Peyer's patch (tissue), 4 donors: ENCODE measurements at places on chromosomes 13 and 19.

DNA sequence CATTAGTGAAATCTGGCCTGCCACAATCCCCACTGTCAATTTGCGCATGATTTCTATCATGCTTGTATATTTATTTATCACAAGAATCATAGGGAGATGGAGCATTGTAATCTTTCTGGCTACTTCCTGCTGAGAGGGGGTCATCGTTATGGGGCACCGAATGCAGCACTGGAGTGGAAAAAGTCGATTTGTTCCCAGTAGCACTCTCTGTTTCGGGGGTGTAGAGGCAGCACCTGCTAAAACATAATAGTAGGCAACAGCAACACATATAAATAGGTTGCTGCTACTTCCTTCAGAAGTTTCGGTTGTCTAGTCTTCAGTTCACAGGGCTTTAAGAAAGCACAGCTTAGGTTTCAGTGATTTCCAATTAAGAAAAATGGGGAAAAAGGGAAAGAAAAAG, 23.4 kb upstream of the CEACAM21 start:
- peak; percentile 78 for DNase-seq

GRCh38 chr13:93726173-93726957, 499.8 kb downstream of the GPC6 start:
- no peak for DNase-seq

DNA sequence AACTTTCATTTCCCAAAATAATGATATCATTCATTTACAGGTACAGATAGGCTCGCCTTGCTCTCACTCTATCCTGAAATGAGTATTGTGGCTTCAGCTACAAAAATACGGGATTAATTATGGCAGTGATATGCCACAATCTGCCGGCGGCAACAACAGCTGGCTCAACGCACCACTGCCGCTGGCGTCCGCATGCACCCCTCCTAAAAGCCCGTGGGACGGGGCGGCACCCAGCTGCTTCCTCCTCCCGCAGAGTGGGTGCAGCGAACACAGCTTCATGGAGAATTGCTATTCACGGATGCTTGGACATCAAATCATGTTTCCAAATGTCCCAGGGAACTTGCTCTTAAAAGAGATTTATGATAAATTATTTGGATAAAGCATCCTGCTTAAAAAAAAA, 266.8 kb downstream of the TEX29 start:
- DNase-seq: no peak

DNA sequence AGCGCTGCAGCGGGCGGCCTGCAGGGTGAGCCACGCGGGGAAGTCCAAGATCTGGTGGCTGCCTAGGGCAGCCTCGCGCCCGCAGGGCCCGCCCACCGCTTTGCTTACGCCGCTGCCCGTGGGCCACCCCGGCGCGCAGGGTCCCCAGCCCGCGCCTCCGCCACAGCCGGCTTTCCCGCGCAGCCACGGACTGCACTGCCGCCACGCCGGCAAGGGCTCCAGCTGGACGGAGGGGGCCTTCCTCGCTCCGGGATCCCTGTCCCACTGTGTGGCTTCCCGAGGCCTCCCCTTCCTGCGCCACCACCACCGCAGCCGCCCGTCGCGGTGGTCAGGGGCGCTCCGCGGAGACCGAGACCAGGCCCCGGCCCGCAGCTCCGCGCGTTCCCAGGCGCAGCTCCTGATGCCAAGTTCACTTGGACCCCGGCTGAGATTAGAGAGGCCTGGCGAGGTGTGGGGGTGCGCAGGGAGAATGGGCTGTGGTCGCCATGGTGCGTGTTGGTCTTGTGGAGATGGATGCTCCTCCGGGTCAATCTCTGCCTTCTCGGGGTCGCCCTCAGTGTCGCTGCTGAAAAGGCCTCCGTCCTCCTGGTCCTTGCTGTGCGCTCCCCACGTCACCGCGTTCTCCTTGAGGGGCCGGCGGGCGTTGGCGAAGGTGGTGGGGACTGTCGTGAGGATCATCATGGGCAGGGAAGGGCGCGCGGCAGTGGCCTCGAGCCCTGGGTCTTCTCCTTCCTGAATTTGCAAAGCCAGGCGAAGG, 17.9 kb upstream of the RNF17 start:
- no peak for DNase-seq

- DNase-seq: no peak
These were observed 64.4 kb downstream of the LMO7 start for GRCh38 chr13:75700552-75700951.

- DNase-seq: no peak
These were observed 47.1 kb downstream of the DCLK1 start for GRCh38 chr13:36084131-36084530.

- no peak for DNase-seq
These were observed 3.8 kb upstream of the MAP2K7 start for GRCh38 chr19:7899751-7900378.

DNA sequence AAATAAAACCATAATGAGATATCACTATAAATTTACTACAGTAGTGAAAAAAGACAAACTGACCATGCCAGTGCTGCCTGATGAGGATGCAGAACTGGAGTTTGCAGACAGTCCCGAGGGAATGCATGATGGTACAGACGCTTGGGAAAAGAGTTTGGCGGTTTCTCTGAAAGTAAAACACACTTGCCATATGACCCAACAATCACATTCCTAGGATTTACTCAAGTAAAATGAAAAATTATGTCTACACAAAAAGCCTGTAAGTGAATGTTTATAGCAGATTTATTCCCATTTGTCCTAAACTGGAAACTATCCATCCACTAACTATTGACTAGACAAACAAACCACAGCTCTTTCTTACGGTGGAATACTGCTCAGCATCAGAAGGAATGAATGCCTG, 271.0 kb downstream of the DNAJC15 start:
- no peak for DNase-seq

DNA sequence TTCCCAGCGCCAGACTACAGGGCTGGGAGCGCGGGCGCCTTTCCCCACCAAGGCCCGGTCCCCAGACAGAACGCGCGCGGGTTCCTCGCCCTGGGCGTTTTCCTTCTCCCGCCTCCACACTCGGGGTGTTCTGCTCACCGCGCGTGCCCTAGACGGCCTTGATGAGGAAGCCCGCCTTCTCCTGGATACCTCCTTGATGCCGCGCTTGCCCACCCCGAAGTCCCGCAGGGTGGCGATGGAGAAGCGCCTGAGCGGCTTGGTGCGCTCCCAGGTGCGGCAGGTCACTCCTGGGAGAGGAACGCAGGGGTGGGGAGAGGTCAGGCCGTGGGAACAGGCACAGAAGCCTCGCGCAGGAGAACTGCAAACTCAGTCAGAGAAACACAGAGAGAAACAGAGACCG, 34.8 kb downstream of the CYP2B6 start:
- DNase-seq: no peak

GRCh38 chr13:78152415-78152814, 233.8 kb upstream of the EDNRB start:
- no peak for DNase-seq

DNA sequence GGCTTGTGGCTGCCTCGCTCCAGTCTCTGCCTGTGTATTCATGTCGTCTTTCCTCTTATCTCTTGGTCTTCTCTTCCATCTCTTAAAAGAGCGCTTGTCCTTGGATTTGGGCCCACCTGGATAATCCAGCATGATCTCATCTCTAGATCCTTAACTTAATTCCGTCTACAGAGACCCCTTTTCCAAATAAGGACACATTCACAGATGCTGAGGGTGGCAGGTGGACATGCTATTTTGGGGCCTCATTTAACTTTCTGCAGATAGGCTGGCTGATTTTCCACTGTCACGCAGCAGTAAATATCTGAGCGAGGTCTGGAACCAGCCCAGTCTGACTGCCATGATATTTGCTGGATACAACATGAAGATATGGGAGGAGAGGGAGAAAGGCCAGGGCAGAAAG, 41.5 kb upstream of the TSHZ3 start:
- DNase-seq: no peak

- no peak for DNase-seq
These were observed 1.2 kb downstream of the SAMD1 start for GRCh38 chr19:14089412-14089661.

DNA sequence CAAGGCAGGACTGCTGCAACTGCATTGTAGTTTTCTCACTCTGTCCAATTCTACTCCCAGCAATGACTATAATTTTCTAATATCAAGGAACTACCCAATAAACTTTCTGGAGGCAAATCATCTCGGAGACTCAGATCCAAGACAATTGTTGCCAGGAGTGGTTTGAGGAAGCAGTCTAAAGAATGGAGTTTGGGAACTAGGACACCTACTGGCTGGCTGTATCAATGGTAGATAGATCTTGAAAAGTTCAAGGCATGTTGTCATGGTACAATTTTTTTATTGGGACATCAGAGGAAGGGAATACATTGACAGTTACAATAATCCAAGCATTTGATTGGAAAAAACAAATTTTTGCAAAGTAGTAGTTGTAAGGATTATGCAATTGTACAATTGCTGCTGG, 648.3 kb upstream of the SLITRK6 start:
- no peak for DNase-seq
